ENCODE measurements at places on chromosomes 7 and 10.

- DNase-seq: no peak
Observed at GRCh38 chr7:143901332-143901667, 676 bp downstream of the TCAF1 start.

GRCh38 chr10:86758189-86759072 is 2.0 kb downstream of the BMPR1A start:
- no peak for DNase-seq

DNA sequence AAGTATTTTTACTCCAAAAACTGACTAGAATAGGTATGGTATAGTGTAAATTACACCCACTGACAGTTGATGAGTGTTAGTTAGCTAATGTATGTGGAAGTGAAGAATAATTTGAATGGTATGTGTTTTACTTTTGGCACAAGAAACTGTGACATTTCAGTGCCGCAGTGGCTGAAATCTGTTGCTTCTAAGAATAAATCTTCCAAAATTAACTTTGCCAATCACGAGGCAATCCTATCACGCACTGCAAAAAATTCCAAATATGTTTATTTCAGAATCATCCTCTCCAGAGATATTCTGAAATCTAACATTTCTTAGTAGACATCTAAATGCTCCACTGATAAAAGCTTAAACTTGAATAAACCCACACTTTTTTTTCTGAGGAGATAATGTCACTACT is 61.2 kb downstream of the PCLO start:
- DNase-seq: no peak

- DNase-seq: no peak
Observed at GRCh38 chr7:277228-277627, 12.7 kb upstream of the FOXL3 start.

GRCh38 chr10:97321032-97321803 is 2.1 kb downstream of the FRAT1 start:
- DNase-seq: no peak

GRCh38 chr7:114658216-114658615 is 243.6 kb downstream of the FOXP2 start:
- no peak for DNase-seq

DNA sequence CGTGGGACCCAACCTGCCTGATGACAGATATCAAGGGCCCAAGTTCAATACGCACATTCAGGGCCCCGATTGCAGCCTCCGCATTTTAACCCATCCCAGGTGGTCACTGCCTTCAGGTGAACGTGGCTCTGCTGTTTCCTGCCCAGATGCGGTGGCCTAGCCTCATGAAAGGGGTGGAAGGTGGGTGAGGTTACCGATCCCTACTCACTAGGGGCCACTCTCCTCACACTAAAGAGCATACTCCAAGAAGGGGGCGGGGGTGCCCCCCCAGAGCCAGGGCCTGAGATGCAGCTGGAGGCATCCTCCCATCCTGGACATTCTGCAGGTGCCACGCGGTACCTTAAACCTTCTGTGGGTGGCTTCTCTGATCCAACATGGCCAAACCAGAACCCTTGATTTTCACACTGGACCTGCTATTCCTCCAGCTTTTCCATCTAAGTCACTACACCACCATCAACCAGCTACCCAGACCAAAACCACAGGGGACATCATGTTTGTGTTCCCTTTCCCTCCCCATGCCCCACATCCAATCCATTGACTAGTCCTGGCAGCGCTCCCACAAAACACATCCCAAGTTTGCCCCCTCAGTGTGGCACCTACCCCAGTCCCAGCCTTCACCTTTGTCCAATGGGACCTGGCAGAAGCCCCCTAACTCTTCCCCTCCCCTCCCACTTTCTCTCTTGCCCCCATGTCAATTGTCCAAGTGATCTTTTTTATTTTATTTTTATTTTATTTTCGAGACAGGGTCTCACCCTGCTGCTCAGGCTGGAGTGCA is 30.0 kb downstream of the PRLHR start:
- no peak for DNase-seq

DNA sequence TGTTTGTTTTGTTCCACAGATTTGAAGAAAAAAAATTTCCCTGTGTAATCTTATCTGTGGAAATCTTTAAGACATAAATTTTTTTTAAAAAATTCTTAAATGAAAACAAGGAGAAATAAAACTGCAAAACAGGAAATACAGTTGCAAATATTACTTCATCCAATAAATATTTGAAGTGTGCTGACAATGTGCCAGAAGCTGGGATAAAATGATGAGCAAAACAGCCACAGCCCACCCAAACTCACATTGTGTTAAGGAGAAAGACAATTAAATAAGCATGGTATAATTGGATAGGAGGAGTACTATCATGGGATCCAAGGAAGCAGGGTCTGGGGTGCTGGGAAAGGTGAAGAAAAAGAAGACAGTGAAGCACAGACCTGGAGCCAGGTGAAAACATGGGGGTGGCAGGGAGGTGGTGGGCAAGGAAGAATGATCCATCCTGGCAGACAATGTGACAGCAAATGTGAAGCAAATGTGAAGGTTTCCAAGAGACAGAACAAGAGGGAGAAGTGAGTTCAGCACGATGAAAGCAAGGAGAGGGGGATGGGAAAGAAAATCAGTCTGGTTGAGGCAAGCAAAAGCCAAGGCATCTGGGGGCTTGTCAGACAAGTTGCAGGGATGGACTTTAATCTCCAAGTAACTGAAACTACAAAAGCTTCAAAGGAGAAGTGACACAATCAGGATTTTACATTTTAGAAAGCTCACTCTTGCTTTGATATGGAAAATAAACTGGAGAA is 135.9 kb downstream of the HIBADH start:
- DNase-seq: no peak

All from fibroblast of skin of scalp (primary cell).